ENCODE measurements at places on chromosomes 3 and 15.
A peak's percentile ranks its signal among the peaks of the same experiment; 100 is the strongest.

- no peak for DNase-seq
Observed at GRCh38 chr3:11140030-11140712, 14.1 kb upstream of the HRH1 start.

DNA sequence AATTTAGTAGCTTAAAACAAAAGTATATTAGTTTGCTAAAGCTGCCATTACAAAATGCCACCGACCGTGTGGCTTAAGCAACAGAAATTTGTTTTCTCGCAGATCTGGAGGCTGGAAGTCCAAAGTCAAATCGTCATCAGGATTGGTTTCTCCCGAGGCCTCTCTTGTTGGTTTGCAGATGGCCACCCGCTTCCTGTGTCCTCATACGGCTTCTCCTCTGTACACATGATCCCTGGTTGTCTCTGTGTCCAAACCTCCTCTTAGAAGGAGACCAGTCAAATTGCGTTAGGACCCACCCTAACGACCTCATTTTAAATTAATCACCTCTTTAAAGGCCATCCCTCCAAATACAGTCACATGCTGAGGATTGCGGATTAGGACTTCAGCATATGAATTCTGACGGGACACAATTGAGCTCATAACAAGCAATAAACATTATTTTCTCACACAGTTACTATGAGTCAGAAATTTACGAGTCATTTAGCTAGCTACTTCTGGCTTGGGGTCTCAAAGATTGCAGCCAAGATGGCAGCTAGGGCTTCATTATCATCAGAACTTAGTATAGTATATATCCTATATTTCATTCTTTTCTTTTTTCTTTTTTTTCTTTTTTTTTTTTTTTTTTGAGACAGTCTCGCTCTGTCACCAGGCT is 58.4 kb downstream of the RPL39L start:
- DNase-seq, result no peak

DNA sequence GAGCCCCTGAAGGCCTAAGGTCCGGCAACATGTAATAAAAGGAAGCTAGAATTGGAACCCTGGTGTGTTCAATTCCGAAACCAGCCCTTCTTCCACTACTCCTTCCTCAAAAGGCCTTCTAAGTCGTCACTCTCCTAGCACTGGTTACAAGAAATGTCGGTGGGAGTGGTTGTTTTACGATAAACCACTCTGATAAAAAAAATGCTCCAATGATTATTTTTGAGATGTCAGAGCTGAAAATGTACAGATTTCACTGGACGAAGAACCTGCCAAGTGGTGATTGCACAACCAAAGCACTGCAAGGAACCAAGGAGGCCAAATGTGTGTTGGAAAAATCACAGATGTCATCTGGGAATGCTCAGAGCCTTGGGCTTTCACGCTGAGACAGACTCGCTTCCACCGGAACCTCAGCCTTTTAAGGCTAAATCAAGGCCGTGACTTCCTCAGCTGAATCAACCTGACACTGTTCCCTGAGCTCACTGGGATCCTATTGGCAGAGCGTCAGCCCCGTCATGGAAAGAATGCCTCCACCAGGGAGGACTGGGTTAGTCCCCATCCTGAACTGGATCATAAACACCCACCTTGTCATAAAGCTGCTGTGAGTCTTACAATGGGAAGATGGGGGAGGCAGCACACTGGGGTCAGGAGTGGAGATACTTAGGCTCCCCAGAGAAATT is 108.1 kb upstream of the THBS1 start:
- no peak for DNase-seq

- no peak for DNase-seq
Observed at GRCh38 chr15:89205991-89206585, 15.3 kb downstream of the RLBP1 start.

- no peak for DNase-seq
Observed at GRCh38 chr3:78832785-78833204, 935.0 kb downstream of the ROBO1 start.

DNA sequence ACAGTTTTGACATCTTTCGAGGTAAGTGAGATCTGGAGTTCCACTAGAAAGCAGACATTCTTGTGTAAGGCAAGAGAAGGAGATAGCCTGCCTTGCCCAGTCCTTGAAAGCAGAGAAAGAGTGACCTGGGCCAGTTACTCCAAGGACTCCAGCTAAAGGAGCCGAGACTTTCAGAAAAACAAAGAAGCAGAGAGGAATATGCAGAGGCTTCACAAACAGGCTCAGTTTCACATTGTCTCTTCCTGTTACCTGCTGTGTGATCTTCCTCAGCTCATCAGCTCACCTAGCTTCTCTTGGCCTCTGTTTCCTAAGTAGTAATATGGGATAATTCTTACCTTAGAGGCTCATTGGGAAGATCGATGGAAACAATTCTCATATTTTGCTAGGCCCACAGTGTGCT is 81.0 kb downstream of the CDC25A start:
- DNase-seq, result no peak

GRCh38 chr3:861721-862120 is 231.1 kb upstream of the CNTN6 start:
- DNase-seq, result no peak

DNA sequence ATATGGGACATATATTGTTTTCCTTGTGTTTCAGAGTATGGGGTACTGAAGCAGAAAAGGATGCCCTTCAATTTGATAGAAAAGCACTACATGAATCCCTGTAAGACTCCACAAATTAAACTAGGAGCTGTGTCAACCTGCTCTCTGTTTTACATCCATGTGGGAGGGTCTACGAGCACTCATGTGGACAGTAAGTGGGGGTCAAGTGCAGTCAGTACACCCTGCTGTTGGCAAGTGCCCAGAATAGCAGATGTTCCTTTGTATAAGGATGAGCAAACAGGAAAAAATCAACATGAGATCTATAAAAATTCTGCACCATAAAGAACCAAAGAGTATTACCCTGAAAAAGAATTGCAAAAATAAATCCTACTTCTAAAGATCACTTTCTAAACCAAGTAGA is 659.9 kb downstream of the SI start:
- DNase-seq, result peak; percentile 97

GRCh38 chr3:153291059-153291685 is 129.1 kb downstream of the RAP2B start:
- no peak for DNase-seq

DNA sequence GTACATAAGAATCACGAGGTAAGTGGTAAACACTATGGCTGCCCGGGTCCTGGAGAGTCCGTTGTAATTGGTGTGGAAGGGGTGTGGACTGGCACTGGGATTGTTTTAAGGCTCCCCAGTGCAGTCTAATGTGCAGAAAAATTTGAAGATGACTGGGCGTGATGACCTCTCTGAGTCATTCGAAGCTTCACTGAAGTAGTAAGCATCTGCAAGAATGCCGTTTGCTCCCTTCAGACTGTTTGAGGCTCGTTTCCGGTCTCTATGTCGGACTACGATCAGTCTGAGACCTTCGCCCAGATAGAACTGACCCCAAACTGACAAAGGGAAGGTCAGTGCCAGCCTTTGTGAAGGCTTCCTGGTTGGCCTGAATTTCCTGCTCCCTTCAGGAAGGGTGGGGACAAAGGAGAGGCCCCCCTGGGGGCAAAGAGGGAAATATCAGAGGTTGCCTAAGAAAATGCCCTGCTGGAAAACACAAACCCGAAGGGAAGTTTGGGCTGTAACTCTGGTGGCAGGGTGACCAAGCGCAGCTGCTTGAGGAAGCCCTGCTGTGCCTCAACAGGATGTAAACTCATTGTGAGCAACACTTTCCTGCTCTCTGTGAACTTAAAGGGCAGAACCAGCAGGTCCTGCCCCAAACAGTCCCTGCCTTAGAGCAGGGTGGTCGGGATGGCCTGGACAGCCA is 34.6 kb downstream of the BTD start:
- no peak for DNase-seq

GRCh38 chr15:100860829-100861510 is 18.7 kb upstream of the ALDH1A3 start:
- no peak for DNase-seq

DNA sequence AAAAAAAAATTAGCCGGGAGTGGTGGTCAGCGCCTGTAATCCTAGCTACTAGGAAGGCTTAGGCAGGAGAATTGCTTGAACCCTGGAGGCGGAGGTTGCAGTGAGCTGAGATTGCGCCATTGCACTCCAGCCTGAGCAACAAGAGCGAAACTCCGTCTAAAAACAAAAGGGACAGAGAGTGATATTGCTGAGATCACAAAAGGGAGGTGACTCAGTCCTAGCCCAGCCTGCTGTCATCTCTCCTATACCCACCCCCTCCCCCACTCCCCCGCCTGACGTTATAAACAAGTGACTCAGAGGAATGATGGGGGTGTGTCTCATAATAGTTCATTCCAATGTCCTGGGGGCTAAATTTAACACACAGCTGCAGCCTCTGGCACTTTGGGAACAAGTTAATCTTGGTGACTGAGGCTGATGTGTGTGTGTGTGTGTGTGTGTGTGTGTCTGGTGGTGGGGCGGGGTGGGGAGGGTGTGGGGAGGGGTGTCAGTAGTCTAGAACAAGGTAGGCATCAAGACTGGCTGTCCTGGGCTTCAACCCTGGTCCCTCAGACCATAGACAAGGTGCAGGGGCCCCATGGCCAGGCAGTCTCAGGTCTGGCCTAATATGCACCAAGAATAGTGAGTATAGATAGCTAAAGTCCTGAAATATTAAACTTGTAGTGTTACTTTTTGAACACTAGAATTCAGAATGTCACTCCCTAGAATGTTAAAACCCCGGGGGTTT is 1.3 kb upstream of the KLHL40 start:
- no peak for DNase-seq

DNA sequence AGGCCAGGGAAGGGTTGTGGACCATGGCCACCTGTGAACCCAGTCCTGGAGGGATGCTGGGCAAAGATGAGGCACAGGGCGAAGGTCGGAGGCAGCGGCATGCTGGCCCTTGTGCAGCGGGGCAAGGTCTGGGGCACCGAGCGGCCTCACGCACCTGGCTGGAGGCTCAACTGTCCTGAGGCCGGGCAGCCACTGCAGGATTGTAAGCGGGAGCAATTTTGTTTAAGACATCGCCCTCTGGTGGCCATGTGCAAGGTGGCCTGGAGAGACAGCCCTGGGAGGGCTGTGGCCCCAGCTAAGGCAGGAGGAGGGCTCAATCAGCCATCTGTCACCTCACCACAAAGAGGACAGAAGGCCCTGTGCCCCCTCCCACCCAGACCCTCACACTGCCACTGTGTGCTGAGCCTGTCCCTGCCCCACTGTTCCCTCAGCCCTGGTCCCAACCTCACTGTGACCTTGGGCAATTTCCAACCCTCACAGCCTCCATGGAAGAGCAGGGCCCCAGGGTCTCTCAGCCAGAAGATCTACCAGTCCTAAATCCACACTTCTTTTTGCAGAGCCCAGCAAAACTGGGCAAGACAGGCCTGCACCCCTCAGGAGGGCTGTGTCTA is 46.2 kb downstream of the TPRA1 start:
- DNase-seq, result peak; percentile 16

GRCh38 chr3:176795891-176796290 is 401.4 kb downstream of the TBL1XR1 start:
- no peak for DNase-seq

DNA sequence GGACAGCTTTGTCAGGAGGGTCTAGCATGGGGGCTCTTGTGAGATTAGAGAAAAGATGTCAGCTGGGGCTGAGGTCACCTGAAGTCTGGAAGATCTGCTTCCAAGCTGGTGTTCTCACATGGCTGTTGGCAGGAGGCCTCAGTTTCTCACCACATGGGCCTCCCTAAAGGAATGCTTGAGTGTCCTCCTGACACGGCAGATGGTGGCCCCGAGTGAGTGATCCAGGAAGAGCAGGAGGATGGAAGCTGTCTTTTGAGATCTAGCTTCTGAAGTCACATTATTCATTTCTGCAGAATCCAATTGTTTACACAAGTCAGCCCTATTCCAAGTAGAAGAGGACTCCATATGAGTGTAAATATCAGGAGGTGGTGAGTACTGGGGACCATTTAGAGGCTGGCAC is 344.0 kb upstream of the PROK2 start:
- no peak for DNase-seq

DNA sequence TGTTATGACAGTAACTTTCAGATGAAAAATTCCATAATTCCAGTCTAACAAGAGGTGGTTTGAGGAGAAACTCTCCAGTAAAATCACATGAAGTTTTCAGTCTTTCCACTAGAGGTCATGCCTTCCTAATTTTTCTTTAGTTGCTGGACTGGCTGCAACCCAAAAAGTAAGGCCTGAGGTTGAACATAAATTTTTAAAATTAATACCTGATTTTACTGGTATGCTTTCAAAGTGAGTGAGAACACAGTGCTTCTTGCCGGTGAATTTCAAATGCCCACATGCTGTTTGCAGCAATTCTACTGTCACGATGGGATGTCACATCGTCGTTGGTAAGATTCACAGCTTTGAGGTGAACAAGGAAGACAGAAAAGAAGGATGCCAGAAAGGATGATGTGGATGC is 89.0 kb upstream of the FGF12 start:
- DNase-seq, result no peak

DNA sequence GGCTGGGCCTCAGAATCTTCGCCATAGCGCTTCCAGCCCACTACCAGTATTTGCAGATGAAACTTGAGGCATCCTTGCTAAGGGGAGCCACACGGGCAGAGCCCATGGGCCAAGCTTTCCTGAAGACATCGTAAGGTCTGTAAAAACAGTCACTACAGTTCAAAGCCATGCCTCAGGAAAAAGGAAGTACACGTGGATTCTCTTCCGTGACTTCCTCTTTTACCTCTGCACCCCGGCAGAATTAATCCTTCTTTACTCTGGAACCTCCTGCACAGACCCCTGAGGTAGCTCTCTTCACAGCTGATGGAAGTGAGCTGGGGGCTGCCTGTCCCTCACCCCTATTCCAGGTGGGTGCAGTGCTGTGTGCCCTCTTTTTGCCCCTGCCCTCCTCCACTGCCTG is 129.2 kb downstream of the CHDH start:
- DNase-seq, result no peak

DNA sequence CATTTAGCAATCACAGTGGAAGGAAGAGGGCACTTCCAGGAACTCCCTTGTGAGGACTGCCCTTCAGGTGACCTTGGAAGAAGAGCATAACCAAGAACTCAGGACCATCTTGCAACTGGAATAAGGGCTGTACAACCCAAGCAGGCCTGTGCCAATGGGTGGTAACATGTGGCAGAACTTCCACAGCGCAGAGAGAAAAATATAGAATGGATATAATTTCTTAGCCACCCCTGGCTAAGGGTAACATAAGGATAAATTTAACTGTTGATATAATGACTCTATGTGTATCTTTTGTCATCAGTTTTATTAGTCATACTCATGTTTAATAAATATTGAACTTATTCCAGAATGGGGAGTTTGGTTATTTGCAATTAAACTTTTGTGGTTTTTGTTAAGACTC is 13.4 kb upstream of the MFSD1 start:
- no peak for DNase-seq

DNA sequence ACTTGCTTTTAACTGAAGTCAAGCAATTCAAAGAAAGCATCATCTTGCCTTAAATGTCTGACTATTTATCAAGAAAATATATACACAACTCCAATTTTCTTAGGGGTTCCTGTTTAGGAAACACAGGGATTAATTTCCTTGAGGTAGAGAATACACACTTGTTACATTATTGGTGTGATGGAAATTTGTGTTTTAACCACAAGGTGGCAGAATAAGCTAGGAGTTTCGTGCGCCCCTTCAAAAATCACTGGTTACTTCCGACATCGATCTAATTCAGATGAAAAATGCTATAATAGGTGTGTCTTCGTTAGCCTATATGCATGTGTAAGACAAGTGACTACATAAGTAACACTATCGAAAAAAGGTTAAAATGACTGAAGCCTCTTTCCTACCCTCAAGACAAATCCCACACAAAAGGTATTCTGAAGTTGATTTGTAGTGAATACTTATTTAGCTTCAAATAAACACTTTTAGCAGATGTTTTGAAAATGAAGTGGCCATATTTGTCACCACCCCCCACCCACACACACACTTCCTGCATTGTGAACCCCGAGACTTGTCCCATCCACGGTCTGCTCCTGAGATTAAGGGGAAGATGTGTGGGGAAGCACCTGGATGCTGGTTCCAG is 246.5 kb downstream of the ROBO1 start:
- peak; percentile 1 for DNase-seq

GRCh38 chr3:163018664-163019063 is 1522.1 kb downstream of the OTOL1 start:
- no peak for DNase-seq
